ENCODE measurements at places on chromosomes 7 and 10.

DNA sequence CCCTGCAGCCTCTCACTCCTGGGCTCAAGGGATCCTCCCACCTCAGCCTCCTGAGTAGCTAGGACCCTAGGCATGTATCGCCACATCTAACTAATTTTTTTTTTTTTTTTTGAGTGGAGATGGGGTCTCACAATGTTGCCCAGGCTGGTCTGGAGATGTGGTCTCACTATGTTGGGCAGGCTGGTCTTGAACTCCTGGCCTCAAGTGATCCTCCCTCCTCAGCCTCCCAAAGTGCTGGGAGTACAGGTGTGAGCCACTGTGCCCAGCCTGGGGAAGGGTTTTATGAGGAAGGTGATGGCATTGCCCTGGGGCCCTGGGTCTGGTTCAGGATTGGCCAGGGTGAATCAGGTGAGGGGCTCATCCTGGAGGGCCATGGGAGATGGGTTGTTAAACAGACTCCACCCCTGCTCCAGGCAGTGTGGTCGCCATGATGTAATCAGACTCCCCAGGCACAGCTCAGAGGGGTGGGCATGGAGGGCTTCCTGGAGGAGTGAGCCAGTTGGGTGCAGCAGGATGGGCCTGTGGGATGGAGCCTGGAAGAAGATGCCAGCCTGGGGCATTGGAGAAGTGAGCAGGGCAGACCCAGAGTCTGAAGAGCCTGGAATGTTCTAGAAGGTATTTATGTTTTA is 82.7 kb downstream of the MYL10 start:
- no peak for DNase-seq

- DNase-seq, result no peak
Observed at GRCh38 chr10:4595719-4596319, 230.2 kb upstream of the AKR1E2 start.

- no peak for DNase-seq
Observed at GRCh38 chr7:128026551-128026950, 4.7 kb downstream of the LRRC4 start.

DNA sequence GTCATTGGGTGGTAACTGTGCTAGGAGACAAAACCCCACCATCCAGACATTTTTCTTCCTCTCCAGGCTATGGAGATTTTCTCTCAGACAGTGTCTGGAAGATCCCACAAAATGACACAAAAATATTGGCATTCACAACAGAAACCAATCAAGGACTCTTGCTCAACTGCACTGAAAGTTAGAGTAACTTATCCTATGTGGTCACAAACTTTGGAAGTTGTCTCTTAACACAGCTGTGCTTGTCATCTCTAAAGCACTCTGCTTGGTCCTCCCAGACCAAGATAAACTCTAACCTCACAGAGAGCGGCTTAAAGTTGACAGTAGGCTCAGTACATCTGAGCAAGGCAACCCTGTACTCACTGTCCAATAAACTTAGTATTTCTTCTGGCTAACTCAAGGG is 74.9 kb downstream of the AKR1C4 start:
- no peak for DNase-seq
